Activated CD8-positive, alpha-beta memory T cell treated with anti-CD3 and anti-CD28 coated beads, Interleukin-2, amount 10 ng/mL, durations not matched to agents 7 days and 5 days (primary cell): ENCODE measurements at places on chromosomes 3 and 15.
A peak's percentile ranks its signal among the peaks of the same experiment; 100 is the strongest.

DNA sequence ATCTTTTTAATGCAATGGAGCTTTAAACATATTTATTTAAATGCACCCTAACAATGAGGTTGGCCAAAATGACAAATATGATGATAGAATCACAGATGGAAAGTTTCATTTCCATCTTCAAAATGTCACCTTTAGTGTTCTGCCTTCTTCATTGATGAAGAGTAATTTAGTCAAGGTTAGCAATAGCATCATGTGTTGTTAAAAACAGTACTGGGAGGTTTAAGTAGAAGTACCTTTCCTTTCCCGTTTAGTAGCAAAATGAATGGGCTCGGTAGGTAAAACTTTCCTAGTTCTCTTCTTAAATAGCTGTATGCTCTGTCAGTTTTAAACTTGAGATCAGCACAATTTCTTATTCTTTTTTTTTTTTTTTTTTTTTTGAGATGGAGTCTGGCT is 35.1 kb downstream of the EIF2AK4 start:
- no peak for DNase-seq

- DNase-seq = no peak
Measured at GRCh38 chr3:39127908-39128304, 20.4 kb downstream of the TTC21A start.

DNA sequence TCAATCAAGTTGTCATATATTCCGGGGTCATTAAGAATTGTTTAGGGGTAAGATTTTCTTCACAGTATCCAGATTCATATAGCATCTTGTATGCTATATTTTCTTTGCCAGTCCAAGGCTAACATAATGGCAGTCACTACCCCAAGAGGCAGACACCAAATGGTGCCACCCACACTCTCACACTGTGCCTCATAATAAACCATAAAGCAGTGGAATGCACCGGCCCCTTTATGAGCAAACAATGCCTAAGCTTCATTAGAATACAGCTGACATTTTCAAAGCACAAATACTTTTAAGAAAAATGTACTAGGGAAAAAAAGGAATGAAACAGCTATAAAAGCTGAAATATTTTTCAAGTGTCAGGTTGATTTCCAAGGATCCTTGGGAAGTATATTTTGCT is 121.6 kb downstream of the TFDP2 start:
- no peak for DNase-seq

DNA sequence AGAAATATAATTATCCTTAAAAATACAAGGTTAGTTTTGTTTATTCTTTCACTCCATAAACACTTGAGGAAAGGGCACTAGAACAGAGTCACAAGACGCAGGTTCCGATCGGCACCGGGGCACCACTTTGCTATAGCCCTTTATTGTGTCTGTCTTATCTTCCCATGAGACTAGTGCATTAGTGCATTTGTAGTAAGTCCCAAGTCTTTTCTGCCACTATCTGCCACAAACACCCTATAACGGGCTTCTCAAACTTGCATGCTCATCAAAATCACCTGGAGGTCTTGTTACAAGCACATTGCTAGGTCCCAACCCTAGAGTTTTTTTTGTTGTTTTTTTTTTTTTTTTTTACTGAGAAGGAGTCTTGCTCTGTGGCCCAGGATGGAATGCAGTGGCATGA is 213.1 kb downstream of the FOXP1 start:
- DNase-seq = no peak

DNA sequence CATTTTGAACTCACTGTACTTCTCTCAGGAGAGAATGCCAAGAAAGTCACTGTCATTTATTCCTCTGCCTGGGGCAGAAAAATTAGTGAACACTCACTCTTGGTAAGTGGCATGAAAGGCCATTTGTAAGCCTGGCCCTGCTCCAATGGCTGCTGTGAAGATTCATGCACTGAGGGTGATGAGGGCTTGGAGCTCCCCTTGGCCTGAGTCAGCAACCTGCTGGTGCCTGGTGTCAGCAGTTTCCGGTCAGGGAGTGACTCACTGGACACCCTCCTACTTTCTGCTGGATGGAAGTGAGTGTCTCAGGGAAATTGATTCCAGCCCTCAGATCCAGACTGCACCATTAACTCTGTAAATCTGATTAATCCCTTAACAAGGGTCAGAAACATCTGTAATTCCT is 37.6 kb downstream of the TRA2B start:
- DNase-seq = no peak

- no peak for DNase-seq
Measured at GRCh38 chr3:81502236-81502635, 259.2 kb downstream of the GBE1 start.

GRCh38 chr15:68550498-68551295 is 28.1 kb upstream of the CORO2B start:
- DNase-seq = peak; percentile 82

DNA sequence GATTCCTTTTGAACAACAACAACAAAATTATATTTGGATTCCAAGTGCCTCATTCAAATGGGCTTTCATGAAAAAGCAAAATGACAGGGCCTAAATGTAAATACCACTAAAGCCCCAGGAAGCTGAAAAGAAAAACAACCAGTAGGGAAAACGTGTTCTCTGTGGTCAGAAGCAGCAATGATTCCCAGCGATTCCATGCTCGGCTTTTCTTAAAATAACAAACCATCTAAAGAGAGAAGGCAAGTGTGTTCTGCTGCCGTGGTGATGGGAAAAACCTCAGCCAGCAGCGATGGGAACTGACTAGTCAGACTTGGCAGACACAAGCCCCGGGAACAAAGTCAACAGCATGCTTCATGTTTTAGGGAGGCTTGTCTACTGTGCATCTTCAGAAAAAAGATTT is 153.6 kb downstream of the TNIK start:
- DNase-seq = no peak

- DNase-seq = peak; percentile 80
Measured at GRCh38 chr3:30631243-30631904, 25.0 kb downstream of the TGFBR2 start.

DNA sequence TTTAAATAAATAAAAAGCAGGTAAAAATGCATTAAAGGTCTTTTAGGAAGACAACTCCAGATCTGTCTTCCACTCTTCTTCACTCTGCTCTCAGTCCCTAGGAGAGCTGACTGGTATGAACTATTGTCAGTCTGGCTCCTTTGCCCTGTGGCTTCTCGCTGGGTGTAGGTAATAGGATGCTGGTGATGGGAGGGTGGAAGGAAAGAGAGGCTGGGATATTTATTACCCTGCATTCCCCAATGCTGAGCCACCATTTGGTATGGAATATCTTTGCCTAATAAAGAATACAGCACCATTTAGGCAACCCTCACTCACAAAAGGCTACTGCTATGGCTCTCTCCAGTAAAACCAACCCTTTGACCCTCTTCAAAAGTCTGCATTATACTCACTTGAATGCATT is 326.9 kb downstream of the CNTN3 start:
- no peak for DNase-seq

GRCh38 chr15:41849204-41849603 is 10.6 kb downstream of the PLA2G4B start:
- DNase-seq = no peak

- no peak for DNase-seq
Measured at GRCh38 chr3:173778251-173778650, 380.7 kb downstream of the NLGN1 start.

- no peak for DNase-seq
Measured at GRCh38 chr15:39578851-39579486, 1.9 kb upstream of the THBS1 start.
